ENCODE measurements at places on chromosomes 4 and X.

DNA sequence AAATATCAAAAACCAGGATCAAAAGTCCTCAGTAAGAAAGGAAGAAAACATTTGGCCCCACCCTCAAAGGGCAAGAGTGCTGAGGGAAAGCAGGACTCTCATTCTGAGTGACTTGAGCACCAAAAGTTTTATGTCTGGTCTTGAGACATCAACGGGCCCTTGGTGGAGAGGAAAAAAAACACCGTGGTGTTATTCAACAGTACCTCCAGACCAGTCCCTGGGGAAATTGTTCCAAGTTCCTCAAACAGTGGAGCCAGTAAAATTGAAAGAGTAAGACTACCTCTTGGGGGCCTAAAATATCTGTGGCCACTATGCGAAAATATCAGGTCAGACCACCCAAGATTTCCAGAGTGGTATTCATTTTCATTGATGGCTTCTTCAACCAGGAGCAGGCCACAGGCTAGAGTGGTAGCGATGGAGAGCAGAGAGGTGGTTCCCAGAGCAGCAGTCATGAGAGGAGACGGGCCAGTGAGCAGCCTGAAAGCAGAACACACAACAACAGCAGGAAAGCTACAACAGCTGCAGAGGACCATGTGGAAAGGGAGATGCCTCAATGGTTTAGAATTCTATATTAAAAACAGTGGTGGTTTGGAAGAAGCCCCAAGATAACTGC is 63.7 kb upstream of the RPL34 start:
- DNase-seq = no peak

DNA sequence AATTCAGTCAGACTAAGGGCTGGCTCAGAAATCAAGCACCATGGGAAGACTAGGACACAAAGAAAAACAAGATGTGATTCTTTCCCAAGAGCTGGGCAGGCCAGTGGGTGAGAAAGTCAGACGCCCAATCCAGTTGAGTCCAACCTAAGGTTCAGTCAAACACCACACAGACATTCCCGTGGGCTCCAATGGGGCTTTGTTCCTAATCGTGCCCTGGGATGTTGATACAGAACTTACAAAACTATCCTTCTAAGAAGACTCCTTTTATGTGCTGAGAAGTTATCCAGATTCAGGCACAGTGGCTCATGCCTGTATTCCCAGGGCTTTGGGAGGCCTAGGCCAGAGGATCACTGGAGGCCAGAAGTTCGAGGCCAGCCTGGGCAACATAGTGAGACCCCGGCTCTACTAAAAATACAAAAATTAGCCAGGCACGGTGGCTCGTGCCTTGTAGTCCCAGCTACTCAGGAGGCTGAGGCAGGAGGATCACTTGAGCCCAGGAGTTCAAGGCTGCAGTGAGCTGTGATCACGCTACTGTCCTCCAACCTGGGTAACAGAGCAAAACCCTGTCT is 3.7 kb downstream of the BLOC1S4 start:
- no peak for DNase-seq

- DNase-seq = no peak
Measured at GRCh38 chr4:46123913-46124755, at the start of gene GABRG1. GABRG1 (minus strand) TSS chr4:46124054; CDS start chr4:46123913, 141 bp downstream.

DNA sequence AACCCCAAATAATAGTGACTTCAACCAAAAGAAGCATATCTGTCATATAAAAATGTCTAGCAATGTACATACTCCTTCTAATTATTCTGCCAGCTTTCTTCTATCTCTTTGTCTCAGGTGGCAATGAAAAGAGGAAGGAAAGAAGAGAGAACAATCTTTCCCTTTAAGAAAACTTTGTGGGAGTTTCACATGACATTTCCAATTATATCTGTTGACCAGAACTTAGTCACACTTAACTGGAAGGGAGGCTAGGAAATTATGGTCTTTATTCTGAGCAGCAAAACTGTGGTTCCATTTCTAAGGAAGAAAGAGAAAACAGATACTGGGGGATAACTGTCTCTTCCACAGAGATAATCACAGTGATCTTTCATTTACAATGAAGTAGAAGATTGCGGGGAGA is 12.9 kb upstream of the MAOA start:
- DNase-seq = no peak

DNA sequence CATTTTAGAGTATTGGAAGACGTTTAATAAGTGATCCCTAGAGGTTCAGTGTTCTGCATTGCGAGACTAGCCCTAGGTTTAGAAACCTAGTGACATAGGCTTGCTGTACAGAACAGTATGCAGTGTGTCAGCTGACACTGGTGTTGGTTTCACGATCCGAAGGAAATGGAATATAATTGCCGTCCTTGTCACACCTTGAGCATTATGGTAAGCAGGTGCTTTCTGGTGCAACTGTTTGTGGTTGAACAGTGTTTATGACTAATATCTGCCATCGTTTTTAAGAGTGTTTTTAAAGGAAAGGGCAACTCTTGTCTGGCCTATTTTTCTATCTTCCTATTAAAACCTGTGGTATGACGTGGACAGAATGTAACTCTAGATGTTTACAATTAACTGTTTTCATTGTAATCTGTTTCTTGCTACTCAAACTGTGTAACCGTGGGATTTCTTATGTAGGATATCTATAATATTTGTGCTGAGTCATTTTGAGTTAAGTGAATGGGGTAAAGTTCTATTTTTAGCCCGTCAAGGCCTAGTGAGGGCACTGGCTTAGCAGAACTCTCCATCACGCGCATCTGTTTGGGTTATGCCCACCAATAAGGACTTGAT is 53.8 kb upstream of the TBC1D14 start:
- no peak for DNase-seq

DNA sequence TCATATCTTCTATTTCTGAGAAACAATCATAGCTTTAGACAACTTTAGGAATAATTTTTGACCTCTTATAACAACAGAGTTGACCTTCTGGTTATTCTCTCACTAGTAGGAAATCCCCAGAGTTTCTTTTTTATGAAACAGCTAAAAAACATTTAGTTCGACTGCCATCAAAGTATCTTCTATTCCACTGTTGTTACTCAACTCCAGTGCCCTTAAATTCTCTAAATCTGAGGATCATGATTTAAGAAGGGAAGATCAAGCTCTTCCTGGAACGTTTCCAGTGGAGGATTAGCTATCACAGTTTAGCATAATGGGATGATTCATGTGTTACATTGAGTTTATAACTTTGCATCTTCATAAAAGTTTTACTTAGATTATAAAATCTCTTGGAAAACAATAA is 134.9 kb upstream of the VEGFC start:
- DNase-seq = no peak
